Stimulated activated CD4-positive, alpha-beta T cell treated with anti-CD3 and anti-CD28 coated beads, Interleukin-4, amount 100 ng/mL, for 1 hour (primary cell): ENCODE measurements at places on chromosomes 3 and 15.

- no peak for DNase-seq
Measured at GRCh38 chr3:177899275-177900067, 636.8 kb upstream of the KCNMB2 start.

DNA sequence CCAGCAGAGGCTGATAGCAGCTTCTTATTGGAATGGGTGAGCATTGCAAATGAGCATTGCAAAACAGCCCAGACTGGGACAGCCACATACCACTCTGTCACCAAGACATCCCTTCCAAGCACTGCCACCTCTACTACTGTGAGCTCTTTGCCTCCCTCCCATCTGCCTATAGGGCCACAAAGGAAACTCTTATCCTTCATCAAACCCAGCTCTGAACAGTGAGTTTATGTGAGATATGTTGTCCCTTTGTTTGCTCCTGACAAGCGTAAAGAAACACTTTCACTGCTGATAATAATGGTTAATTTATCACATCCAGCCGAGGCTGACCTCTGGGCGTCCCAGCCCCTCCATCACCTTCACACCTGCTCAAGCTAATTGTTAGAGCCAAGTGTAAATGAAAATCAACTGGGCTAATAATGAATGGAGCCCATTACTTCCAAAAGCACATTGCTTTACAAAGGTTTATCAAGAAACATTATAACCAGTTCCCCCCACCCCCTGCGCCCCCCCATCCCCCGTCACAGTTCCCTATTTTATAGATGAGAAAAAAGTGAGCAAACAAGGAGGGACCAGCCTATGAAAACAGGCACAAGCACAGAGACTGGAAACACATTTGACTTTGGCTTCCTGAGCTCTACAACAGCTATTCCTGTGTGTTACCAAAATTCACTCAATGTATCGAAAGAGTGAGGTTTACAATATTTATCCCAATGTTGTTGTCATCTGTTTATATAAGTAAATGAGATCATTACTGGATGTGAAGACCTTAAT, 146.3 kb downstream of the ANXA2 start:
- no peak for DNase-seq

DNA sequence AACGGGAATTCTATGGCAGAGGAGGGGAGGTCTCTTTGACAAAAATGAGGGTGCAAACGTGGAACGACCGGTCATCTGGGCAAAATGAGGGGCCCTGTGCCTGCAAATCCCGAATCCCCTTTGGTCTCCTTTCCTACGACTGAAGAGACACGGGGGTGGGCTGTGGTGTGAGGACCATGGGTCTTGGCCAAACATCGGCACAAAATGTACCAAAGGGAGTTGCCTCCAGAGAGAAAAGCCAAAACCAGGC, 498 bp downstream of the ZNF280D start:
- DNase-seq = no peak

GRCh38 chr3:65231544-65231943, 543.7 kb upstream of the ADAMTS9 start:
- DNase-seq = no peak

GRCh38 chr15:74535388-74536084, 5.5 kb upstream of the ARID3B start:
- no peak for DNase-seq

GRCh38 chr15:63532307-63532744, 27.9 kb downstream of the USP3 start:
- no peak for DNase-seq

- DNase-seq = no peak
Measured at GRCh38 chr3:110774496-110775265, 296.9 kb upstream of the NECTIN3 start.

DNA sequence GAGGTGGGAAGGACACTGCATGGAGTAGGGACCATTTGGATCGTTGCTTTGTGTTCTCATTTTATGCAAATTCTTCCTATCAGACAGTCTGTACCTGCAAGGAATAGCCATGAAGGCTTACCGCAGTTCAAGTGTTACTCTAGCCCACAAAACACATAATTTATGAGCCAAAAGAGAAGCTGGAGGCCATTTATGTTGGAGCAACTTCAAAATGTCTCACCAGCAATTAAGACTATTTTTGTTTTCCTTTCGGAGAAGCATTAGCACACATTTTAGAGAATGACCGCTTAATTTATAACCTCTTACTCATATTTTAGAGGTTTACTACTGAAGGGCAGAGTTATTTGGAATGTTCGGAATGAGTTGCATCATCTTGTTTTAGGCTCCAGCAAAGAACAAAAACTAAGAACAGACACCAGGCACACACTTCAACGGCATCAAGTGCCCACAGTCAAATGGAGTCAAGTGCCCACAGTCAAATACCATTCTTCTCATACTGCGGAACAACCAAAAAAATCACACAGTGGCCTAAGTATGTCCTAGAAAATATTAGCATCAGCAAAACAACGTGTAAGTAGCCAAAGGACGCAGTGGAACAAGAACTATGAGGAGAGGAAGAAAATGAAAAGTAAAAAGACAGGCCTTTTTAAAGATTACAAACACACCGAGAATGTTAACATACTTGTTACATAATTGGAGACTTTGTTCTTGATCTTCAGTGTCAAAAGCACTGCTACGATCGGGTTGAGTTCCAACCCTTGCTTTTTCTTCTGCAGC, 17.5 kb upstream of the GOLGA8J start:
- no peak for DNase-seq

DNA sequence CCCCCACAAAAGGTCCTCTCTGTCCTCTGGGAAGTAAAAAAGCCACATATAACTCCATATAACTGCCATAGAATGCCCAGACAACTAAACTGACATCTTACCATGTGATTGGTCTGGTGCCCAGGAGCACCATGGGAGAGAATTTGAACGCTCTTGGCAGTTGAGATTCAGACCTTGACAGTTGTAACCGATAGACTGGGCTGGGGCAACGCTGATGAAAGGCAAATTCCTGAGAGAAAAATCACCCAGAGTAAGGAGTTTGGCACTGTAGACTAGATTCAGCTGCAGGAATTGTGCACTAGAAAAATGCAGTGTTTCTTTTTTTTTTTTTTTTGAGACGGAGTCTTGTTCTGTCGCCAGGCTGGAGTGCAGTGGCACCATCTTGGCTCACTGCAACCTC, 240.5 kb downstream of the SOX2 start:
- no peak for DNase-seq

DNA sequence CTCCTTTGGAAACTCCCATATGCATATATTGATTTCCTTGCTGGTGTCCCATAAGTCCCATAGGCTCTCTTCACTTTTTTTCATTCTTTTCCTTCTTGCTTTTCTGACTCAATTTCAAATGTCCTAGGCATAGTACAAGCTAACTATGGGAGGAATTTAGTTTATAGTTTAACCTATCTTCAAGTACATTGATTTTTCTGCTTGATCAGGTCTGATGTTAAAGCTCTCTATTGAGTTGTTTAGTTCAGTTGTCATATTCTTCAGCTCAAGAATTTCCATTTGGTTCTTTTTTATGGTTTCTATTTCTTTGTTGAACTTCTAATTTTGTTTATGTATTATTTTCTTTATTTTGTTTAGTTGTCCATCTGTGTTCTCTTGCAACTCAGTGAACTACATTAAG, 121.3 kb upstream of the MNS1 start:
- DNase-seq = no peak

- DNase-seq = no peak
Measured at GRCh38 chr15:101028321-101028720, 109.2 kb downstream of the LRRK1 start.

GRCh38 chr3:43349716-43350115, 63.4 kb downstream of the SNRK start:
- no peak for DNase-seq

DNA sequence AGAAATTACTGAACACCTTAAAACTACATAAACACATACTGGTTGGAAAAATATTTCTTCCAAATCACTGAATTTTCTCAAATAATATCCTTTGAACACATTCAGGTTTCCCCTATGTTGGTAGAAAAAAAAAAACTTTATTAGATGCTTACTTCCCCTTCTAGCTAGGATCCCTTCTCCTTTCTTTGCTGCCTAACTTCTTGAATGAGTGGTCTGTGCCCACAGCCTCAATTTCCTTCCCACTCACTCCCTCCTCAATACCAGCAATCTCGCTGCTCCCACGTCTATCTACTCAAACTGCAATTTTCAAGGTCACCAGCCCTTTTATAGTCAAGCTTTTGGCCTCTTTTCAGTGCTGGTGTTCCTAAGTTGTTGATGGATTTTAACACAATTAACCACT, 8.3 kb downstream of the CD200R1 start:
- DNase-seq = no peak

GRCh38 chr3:149523512-149524299, 49.2 kb downstream of the TM4SF4 start:
- no peak for DNase-seq

DNA sequence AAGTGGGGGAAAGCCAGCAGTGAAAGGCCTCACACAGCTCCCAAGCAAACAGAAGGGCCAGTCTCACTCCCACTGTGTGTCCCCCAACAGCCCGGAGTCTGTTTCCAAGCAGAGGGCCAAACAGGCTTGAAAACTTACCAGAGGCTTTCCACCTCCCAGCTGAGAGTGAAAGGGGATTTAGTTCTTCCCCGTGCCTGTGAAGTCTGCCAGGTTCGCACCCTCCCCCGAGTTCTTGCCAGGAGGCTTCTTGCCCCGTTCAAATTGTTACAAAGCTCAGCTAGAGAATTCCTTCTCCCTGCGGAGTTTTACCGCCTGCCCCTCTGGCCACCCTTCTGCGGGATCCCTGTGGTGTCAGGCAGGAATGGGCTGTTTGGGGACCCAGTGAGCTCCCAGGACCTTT, 68.0 kb upstream of the WNT7A start:
- DNase-seq = no peak

DNA sequence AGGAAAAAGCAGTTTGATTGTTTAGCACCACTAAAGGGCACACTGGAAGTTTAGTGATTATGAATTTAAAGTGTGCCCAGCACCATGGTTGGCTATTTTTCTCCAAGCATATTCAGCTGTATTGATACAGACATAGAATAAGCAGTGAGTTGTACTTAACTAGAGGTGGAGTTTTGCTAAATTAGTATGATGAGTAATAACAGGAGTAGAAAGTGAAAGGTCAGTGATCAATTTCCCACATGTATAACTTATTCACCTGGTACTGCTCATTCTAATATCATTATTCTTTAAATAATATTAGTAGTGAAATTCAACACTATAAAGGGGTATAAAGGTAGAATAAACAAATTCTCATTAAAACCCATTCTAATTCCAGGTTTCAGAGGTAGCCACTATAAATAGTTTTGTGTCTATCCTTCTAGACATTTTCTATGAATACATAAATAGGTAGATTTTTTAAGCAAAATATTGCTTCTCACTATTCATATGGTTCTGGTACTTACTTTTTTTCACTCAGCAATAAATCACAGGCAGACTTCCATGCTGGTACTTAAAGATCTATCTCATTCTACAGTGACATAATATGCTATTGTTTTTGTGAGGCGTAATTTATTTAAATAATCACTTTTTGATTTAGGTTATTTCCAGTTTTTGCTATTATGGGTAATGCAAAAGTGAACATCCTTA, 732.9 kb downstream of the VGLL3 start:
- no peak for DNase-seq

DNA sequence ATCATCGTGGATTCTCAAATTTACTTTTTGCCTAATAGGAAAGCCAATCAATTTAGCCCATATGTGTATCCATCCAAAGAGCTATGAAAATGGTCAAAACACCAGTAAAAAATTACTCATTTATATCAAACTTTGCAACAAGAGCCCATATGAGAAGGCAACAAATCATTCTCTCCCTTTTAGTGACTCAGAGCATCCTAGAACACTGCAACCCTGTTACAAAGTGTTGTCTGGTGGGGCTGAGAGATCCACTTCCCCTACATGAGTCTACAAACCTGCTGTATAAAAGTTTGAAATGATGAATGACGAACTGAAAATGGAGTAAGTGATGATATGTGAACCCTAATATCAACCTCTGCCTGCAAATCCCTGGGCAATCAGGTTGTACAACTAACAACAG, 23.3 kb downstream of the PDZRN3 start:
- no peak for DNase-seq

GRCh38 chr3:73448041-73448440, 176.7 kb downstream of the PDZRN3 start:
- DNase-seq = no peak

DNA sequence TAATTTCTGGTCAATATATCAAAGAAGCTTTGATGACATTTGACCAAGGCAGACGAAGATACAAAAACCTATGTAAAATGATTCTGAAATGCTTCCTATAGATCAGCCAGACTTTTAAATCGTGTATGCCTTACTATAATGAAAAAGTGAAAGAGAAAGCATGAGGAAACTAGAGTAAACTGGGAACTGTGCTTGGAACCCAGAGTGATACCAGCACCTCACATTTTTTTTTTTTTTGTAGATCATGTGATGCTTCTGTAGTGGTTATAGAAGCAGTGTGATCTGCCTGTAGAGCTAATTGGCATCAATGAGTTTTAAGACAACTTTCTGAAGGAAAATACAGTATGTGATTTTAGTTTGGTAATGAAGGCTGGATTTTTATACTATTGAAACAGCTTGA, 150.7 kb downstream of the NLGN1 start:
- no peak for DNase-seq

DNA sequence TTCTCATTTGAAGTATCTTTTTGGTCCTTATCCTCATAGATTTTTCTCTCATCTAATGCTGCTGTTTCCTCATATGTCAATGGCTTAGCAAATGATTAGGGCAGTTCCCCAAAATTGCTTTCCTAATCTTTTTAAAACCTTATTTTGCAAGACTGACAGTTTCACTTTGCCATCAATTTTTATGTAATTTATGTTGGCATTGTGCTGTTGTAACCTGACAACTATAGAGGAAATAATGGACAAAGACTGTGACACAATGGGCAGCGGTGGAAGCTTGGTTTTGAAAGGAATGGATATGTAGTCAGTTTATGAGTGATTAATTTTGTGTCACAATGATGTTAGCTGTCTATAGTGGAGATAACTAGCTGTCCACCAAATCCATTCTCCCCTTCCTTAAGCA, 10.6 kb upstream of the SH3BP5 start:
- DNase-seq = no peak

DNA sequence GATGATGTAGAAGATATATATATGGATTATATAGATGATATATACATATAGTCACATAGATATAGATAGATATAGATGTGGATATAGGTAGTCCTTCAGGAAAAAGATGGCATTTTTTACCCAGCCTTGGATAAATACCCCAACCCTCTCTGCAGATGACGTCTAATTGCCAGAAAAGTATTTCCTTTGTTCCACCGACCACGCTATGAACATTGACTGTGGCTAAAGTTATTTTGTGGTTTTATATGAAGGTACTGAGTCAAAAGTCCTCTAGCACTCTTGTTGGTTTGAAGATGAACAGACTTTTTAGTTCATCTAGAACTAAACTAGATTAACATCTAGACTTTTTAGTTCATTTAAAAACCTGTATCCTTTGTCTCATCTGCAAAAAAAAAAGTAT, 207.7 kb downstream of the PLOD2 start:
- no peak for DNase-seq

DNA sequence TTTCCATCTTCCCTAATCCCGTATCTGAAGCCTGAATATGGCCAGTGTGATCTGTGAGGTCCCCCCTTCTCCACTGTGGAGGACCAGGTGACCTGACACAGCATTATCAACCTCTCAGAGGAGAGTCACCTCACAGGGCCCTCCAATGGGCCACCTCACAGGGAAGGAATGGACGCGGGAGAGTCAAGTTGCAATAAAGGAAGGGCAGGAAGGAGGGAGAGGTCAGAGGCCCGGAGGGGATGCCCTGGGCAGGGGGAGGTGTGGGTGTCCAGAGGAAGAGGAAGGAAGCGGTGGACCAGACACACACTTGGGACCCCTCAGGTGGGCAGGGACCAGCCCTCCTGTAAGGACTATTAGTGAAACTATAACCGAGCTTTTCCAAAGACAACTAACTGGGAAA, 14.6 kb upstream of the LRRC15 start:
- no peak for DNase-seq

GRCh38 chr3:120281261-120281660, 3.8 kb downstream of the GPR156 start:
- DNase-seq = no peak
